Right lung (tissue), 10 donors: ENCODE measurements at places on chromosomes 3 and 15. TPM values are rescaled to one million over a fixed set of nuclear protein-coding genes. Genes with fewer than 3 reads are reported as not detected.

SCN11A gene
- 0.88 TPM for polyA plus RNA-seq

DNA sequence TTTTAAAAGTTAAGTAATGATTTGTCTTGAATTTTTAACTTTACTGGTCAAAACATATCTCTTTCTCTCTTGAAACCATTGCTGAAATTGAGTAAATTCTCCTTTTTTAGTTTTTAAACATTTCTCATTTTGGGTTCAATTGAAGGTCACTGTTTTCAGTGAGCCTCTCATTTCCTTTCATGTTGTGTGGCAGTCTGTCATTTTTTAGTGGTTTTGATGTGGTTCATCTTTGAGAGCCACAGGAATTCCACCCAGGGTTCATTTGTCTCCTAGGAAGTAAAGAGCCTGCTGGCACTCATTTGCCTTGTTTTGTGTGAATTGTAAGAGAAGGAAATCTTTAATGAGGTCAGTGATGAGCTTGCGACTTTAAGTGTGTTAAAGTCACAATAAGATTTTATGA lies 10.4 kb downstream of the CLDN11 start:
- DNase-seq: no peak

MBNL1 gene
- 106 TPM for polyA plus RNA-seq

- no peak for DNase-seq
Measured at GRCh38 chr15:43775411-43775965, 1.3 kb downstream of the ELL3 start.

SI gene
- polyA plus RNA-seq: not detected
